Large intestine (tissue), 12 donors: ENCODE measurements at places on chromosomes 5 and 9.

GRCh38 chr5:120778491-120779484 lies 314.7 kb downstream of the PRR16 start:
- no peak for DNase-seq

DNA sequence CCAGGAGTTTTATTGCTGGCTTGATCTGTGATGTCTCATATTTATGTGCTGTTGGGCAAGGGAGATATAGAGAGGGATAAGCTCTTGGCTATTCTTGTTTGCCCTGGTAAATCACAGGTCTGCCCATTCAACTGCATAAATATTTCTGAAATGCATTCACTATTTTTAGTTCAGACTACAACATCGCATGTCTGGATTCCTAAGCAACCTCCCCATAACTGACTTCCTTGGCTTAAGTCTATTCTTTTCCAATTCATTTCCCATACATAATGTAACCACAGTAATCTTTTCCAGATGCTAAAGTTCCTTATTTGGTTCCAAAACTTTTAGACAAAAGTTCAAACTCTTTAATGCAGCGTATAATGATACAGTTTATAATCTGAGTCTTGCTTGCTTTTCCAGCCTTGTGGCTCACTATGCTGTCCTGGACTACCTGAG lies 321.4 kb upstream of the ACTBL2 start:
- no peak for DNase-seq

GRCh38 chr9:127520941-127521918 lies 69.9 kb downstream of the LRSAM1 start:
- DNase-seq, result peak; percentile 31

GRCh38 chr5:151772029-151772845 lies 483 bp downstream of the G3BP1 start:
- no peak for DNase-seq

DNA sequence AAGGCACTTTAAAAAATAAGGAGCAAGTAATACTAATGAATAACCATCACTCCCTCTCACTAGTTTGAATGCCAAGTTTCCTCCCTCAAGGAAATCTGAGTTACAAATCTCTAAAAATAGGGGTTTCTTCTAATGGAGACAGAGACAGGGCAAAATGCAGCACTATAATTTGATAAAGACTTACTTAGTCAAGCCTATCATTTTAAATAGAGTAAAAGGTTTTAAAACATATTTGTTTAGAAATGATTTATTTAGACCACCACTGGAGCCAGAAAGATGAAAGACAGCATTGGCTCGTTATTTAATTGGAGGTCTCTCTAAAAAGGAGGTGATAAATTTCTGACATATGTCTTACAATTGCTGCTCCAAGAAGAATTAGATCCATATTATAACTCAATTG lies 228.7 kb downstream of the TLE1 start:
- no peak for DNase-seq

GRCh38 chr5:18807256-18808149 lies 1173.2 kb downstream of the TAF11L14 start:
- DNase-seq, result no peak

DNA sequence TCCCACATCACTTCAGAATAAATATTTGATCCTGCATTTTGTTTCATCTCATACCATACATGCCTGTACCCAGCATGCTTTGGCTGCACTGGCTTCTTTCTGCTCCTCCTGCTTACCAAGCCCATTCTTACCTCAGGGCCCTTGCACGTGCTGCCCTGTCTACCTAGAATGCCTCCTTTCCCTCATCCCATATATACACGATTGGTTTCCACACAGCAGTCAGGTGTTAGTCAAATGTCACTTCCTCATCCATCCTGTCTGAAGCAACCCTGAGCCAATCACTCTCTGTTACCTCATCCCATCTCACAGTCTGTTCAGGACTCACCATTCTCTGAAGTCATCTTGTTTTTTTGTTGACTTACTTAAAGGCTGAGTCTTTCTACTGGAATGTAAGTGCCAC lies 30.3 kb downstream of the CAST start:
- DNase-seq, result peak; percentile 20

- no peak for DNase-seq
Measured at GRCh38 chr5:110201791-110202190, 512.1 kb downstream of the MAN2A1 start.

DNA sequence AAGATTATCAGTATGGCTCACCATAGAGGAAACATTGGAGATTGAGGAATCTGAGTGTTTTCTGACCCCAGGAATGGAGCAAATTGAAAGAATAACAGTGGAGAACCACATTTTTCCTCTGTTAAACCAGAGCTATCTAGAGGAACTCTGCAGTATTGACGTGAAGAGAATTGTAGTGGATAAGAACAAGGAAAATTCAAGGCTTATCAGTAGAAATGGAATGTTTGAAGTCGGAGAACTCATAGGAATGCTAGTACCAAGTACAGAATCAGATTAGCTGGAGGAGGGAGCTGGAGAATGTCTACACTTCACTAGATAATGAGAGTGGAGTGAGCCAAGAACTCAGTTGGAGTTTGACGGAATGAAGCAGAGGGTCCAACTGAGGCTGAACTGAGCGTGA lies 50.3 kb downstream of the SNCAIP start:
- peak; percentile 21 for DNase-seq

DNA sequence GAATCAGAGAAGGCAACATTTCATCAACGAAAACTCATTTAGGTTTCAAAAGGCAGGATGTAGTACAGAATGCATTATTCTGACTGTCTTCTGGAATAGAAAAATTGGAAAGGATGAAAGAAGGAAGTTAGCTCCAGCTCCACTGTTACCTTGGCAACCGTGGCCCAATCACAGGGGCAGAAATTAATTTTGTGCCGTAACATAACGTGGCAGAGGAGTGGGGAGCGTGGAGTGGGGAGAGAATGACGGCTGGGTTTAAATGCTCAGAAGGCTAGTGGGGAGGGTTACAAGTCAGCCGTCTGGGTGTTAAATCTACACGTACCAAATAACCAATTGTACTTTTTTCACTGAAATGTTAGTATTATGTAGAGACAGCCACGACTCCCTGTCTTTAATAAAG lies 32.3 kb upstream of the EQTN start:
- no peak for DNase-seq

DNA sequence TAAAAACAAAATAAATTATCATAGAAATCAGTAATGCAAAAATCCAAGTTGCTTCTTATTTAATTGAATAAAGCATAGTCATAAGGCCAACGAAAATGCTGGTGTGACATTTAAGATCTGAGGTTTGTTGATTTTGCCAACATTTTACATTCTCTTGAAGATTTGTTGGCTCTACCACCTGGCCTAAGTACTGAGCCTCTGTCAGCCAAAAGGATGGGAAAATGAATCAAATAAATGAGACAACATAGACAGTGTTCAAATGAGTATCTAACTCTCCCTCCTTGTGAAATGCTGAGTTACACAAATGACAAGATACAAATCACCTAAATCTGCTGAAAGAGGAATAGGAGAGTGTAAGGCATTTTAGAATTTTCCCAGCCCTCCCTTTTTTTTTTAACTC lies 575.0 kb downstream of the CDH12 start:
- no peak for DNase-seq

DNA sequence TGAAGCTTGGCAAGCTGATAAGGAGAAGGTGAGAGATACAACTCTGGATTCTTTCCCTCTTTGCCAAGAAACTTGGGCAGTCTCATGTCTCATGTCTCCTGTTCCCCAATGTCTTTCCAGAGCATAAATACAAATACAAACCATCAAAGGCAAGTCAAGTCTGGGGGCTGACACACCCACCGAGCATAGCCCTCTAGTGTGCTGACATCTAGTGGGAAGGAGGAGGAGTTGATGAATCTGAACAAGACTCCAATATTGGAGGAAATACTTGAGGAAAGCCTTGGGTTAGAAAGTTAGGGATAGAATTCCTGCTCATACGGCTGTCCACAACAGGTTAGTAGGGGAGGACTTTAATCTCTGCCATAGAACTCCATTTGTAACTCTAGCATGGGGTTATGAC lies 8.6 kb downstream of the MLANA start:
- DNase-seq, result no peak

GRCh38 chr5:172622091-172623046 lies 18.7 kb upstream of the NEURL1B start:
- DNase-seq, result peak; percentile 97

GRCh38 chr5:40681363-40682153 lies 1.8 kb downstream of the PTGER4 start:
- peak; percentile 64 for DNase-seq

DNA sequence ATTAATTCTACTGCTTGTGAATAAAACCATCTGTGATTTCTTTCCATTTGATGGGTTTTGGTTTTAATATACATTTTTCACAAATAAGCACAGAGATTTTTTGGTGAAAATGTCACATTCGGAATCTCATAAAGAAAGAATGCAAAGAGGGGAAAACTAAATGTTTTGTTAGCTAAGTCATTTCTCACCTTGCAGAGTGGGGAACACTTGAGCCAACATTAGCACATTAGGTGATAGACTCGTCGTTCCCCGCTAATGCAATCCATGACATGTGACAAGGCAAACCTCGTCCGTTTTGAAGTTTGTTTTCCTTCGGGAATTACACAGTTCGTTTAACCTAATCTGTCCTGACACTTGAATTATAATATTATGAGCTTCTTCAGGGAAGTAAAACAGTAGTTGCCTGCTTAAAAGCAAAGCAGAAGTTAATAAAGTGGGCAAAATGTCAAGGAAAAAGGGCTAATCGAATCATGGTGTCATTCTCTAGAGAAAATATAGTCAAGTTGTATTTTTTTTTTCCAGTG lies 95.8 kb upstream of the LMX1B start:
- DNase-seq, result no peak

GRCh38 chr9:78879324-78880100 lies 582.6 kb downstream of the PSAT1 start:
- no peak for DNase-seq

DNA sequence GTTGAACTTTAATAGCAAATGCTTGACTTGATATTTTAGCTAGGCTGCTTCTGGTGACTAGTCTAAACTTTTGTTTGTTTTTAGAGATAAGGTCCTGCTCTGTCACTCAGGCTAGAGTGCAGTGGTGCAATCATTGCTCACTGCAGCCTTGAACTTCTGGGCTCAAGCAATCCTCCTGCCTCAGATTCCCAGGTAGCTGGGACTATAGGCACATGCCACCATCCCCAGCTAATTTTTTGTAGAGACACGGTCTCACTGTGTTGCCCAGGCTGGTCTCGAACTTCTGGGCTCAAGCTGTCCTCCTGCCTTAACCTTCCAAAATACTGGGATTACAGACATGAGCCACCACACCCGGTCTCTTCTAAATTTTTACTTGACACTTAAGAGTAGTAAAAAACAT lies 20.7 kb downstream of the CDC37L1 start:
- no peak for DNase-seq

DNA sequence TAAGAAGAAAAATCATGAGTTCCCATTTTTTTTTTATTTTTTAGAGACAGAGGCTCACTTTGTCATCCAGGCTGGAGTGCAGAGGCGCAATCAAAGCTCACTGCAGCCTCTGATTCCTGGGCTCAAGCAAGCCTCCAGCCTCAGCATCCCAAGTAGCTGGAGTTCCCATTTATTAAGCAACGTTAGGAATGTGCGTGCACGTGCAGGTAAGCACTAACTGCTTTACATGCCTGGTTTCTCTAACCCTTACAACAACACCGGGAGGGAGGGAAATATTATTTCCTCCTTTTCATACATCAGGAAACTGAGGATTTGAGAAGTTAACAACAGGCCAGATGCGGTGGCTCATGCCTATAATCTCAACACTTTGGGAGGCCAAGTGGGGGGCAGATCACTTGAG lies 16.3 kb upstream of the CDC23 start:
- DNase-seq, result no peak

DNA sequence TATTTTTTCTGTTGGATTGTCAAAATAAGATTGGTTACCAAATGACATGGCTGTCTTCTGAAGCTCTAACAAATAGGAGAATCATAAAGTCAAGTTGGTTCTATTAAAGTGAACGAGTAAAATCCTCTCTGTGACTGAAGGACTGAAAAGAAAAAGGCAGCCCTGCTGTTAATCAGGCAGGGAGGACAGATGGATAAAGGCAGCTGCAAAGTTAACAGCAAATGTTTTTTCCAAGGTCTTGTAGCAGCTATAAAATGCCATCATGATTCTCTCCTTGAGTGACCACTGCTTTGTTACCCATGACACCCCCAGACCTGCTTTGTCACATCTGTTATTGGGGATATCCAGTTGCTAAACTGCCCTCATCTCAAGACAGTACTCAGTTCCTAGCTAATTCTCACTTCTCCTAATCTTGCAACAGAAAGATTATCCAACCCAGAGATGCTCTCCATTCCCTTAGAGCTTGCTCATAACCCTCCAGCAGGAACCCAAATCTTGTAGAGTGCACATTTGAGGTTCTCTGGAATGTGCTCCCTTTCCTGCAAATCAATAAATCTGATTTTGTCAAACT lies 89.7 kb upstream of the PARP8 start:
- DNase-seq, result no peak

DNA sequence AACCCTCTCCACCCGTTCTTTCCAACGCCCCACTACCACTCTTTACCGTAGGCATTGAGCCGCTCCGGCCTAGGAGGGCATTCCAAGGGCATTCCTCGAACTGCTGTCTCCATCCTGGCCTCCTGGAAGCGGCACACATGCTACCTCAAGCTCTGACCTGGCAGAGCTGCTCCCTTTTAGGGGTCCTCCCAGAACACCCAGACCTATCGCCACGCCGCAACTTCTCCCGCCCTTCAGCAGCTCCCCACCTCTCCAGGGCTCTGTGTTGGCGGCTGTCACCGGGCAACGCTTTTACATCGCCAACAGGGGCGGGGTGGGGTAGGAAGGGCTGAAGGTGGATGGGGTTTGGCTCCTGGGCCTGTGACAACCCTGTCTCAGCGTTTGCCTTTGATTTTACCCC lies 4.6 kb upstream of the MYORG start:
- DNase-seq, result peak; percentile 68

DNA sequence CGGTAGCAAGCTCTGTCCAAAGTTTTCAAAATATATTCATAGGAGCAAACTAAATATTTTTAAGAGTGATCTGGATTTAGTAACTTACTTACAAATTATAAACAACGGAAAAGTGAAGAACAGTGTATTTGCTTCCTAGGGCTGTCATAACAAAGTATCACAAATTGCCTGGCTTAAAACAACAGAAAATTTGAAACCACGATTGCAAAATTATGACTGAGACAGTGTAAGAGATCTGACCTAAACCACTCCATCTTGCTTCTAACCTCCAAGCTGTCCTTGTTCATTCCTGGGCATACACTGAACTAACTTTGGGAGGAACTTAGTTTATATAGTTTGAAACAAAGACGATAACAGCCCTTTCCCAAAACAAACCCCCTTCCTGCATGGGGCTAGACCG lies 202.0 kb upstream of the CDH6 start:
- DNase-seq, result no peak
